ENCODE measurements at places on chromosomes 2 and 18.
A peak's percentile ranks its signal among the peaks of the same experiment; 100 is the strongest.

- DNase-seq = no peak
Measured at GRCh38 chr2:148542614-148543013, 101.9 kb upstream of the EPC2 start.

DNA sequence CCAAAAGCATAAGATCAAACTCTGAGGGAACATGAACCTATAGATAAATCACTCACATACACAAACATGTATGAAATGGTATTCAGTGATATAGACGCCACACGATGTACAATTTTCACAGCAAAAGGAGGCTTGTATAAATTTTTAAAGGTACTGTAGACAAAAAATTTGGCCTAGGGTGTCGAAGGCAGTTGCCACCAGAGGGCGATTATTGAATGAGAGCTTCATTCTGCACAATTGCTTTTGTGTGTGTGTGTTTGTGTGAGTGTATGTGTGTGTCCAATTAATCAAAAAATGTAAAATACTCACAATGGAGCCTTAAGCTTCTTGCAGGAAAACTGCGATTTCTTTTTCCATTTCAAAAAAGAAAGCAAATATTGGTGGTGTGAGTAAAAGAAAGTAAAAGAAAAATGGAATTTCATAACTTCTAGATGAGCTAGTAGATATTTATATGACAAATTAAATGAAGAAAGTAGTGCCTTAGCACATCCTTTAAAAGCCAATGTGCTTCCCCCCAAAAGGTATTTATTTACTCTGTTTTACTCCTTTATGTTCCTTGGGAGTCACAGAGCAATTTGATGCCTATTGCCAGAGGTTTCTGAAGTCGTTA lies 800.1 kb downstream of the SATB2 start:
- DNase-seq = no peak

DNA sequence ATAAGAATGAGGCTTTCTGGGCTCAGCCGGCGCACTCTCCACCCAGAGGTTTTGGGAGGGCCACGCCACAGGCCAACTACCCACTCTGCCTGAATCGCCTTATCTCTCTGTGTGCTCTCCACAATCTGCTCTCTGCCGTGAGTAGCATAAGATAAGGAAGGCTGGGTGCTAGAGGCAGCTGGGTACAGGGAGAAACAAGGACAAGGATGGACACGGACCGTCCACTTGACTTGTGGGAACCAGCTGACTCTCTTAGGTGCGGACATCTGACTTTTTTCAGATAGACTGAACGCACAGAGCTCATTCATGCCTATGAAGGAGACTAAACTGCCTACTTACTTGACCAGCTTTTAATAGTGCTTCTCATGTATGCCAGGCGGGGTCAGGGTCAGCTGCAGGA lies 14.3 kb downstream of the NPAS2 start:
- DNase-seq = no peak

DNA sequence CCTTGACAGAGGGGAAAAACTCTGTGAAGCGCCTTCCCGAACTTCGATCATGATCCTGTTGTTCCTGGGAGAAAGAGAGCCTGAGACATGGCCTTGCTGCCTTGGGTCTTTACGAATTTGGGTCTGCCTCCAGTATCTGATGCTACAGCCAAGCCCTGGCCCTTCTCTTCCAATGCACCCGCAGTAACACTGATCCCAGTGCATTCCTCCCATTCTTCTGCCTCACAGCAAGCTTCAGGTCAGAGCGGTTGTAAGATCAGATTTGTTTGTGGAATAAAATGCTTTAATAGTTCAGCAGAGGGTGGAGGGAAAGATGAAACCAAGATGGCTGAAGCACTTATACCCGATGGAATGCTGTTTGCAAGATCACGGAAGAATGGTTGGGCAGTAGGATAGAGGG lies 196.7 kb upstream of the SIX2 start:
- no peak for DNase-seq

GRCh38 chr2:62525549-62526269 lies 19.7 kb upstream of the TMEM17 start:
- no peak for DNase-seq

DNA sequence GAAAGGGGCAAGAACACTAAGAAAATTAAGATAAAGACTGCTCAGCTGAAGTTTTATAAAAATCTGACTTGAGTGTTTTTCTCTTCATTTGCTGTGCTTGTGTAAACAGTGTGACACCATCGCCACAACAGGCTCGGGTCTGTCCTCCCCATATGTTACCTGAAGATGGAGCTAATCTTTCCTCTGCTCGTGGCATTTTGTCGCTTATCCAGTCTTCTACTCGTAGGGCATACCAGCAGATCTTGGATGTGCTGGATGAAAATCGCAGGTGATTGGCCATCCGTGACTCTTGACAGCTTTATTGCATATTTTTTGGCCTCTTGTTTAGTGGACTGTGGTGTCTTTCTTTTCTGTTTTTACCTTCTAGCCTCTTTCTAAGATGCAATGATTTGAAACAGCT lies 22.1 kb downstream of the MFF start:
- DNase-seq = no peak

- DNase-seq = no peak
Measured at GRCh38 chr2:172614932-172615331, 59.0 kb downstream of the PDK1 start.

DNA sequence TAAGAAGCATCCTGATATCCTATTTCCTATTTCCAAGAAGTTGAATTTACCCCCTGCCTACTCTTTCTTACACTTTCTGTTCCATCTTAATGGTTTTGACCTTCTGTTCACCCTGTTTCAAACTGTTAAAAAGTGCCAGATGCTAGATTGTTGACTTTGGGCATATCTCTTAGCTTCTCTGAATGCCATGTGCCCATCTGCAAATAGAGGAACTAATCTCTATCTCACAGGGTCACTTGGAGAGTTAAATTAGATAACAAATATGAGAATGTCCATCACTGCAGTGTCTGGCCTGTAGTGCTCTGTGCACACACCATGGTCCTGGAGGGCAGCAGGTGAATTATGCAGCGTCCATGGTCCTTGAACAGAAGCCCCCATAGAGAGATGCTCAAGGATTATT lies 83.8 kb downstream of the LRATD1 start:
- no peak for DNase-seq

DNA sequence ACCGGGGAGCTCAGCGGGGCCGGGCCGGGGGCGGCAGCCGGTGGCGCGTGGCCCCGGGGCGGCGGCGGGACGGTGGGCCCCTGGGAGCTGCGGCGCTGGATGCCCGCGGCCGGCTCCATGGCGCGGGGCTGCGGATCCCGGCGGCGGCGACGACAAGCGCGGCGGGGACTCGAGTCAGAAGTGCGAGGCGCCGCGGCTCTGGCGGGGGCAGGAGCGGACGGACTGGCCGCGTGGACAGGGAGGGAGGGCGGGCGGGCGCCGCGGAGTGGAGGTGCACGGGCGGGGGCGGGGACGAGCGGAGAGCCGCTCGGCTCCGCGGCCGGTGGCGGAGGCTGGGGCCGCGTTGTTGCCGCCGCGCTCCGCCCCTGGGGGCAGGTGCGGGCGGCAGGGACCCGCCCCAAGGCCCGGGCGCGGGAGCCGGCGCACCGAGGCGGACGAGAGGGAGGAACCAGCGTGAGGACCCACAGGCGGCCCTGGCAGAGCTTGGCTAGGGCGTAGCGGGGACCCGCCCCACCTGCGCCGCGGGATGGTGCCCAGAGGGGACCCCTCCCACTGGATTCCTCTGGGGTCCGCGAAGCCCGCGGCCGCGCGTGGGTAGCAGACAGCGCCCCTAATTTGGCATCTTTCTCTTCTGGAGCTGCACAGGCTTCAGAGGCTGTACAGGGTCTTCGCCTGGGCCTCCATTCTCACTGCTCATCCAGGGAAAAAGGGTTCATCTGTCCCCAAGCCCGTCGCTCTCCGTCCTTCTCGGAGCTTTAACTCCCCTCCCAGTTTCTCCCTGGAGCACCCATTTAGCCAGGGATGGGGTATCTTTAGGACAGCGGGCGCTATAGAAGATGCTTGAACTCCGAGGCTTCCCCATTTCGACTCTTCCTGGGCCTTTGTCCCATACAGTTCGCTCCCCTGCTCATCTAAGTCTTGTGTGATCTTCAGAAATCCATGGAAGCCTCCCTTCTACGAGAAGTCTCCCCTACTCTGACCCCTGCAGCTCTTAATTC lies at the start of gene TMEM163:
TMEM163 (minus strand) TSS at position 184 of the 998 bp plus-strand sequence.
- DNase-seq = peak; percentile 21

GRCh38 chr2:171878481-171878993 lies 15.5 kb downstream of the SLC25A12 start:
- DNase-seq = no peak

- DNase-seq = peak; percentile 1
Measured at GRCh38 chr2:240926516-240927389, 20.6 kb downstream of the CROCC2 start.

DNA sequence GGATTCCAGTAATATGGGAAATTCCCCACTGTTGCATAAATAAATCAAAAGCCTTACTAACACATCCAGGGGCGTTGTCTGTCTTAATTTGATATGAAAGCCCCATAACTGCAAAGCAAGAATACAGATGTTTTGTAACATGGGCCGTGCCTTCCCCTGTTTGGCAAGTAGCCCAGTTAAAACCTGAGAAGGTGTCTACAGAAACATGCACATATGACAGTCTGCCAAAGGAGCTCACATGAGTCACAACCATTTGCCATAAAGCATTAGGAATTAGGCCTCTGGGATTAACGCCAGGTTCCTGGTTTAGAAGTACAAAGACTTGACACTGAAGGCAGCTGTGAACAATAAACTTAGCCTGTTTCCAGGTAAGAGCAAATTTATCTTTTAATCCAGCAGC lies 43.1 kb upstream of the LONRF2 start:
- no peak for DNase-seq

DNA sequence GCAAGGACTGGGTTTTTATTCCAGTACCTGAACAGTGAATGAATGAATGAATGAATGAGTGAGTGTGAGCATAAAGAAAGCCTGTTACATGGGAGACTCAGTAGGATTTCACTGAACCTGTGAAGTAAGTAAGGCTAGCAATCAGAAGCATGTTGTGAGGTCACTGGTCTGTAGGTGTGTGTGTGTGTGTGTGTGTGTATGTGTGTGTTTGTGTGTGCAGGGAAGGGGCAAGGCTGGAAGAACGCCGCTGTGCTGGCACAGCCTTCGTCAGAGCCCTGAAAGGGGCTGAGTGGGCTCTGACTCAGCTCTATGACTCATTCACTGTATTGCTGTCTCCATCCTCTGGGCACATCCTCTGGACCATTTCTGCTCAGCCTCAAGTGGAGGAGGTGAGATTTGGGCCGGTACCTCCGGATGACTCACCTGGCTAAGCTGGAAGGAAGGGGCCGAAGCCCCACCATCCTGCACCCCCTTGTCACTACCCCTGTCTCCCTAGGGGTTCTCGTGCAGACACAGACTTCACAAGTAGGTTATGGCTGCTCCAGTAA lies 51.4 kb upstream of the MRPL33 start:
- peak; percentile 79 for DNase-seq

DNA sequence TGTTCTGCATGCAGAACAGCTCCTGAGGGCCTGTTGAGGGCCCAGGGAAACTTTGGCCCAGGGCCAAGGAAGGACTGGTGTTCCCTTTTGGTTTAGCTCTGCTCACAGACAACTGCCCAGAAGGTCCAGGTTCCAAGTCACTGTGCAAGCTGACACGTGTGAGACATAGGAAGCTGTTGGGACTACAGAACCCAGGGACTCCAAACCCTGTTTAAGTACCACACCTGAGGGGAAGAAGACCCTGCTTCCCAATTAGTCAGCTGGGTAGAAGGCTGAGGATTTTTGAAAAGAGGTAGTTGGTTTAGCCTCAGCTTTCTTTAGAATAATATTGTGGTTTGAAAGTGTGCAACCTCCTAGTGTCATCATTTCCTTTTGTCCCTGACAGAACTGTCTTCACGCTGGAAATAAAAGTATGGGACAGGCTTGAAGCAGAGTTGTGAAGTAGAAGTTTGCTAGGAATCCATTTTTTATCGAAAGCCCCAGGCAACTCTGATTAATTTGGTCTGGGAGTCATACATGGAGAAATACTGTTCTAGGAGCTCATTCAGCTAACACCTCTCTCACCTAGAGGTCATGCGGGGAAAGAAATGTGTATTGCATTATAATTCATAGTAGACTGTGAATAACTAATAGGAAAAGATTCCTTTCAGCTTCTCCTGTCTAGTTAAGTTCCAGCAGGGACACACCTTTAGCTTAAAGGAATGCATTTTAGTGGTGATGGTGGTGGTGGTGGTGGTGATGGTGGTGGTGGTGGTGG lies 19.9 kb upstream of the IL1RL1 start:
- DNase-seq = no peak

DNA sequence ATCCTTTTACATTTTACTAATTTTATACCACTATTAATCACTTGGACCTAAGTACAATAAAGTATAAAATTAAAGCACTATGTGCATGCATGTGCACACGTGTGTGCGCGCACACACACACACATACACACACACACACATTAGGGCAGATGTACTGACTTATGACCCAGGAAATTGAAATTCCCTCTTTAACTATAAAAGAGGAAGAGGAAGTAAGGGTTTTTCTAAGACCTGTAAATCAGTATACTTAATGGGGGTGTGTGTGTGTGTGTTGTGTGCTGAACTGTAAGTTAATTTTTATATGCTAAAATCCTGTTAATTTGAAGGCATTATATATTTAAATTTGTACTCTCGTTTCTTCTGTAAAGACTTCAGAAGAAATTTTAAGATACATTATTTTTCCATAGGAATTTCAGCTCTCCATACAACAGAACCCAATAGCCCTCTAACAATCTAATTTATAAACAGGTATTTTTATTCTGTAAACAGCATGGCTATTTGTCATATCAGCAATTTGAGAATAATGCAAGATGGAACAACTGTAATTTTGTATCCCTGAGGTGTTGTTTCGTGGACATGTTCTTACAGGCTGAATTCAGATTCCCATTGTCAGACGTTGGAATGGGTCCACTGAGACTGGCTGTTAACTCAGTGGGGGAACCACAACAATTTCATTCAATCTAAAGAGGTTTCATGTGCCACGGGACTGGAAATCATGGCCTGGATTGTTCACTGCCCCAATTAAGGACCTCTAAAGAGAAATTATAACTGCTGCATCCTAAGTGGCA lies 90.9 kb downstream of the PLA2R1 start:
- no peak for DNase-seq

- DNase-seq = no peak
Measured at GRCh38 chr2:196440413-196440812, 199.1 kb upstream of the CCDC150 start.

DNA sequence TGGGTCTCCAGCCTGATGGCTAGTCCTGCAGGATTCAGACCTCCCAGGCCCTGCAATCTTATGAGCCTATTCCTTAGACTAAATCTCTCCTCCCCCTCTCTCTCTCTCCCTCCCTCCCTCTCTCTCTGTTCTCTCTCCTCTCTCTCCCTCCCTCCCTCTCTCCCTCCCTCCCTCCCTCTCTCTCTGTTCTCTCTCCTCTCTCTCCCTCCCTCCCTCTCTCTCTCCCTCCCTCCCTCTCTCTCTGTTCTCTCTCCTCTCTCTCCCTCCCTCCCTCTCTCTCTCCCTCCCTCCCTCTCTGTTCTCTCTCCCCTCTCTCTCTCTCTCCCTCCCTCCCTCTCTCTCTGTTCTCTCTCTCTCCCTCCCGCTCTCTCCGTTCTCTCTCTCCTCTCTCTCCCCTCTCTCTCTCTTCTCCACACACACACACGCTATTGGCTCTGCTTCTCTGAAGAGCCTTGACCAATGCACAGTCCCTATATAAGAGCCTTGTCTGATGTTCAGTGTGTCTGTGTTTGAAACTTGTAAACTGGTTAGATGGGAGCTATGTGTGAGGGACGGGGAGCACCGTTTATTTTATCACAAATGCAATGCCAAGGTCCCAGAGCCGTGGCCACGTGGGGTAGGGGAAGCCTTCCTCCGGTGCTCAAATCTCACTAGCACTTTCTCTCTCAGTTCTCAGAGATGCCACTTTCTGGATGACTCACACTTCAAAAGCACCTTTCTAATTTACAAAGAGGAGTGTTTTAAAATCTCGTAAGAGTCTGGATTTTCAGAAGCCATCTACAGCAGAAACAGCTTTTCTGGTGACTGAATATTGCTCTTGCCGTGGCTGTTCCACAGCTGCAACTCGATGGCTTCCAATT lies 9.4 kb upstream of the PRLH start:
- peak; percentile 69 for DNase-seq

- DNase-seq = no peak
Measured at GRCh38 chr2:30662268-30663131, 144.7 kb downstream of the CAPN13 start.

All from activated CD4-positive, alpha-beta T cell treated with anti-CD3 and anti-CD28 coated beads for 48 hours (primary cell).